D721Med (cell line): ENCODE measurements at places on chromosomes 11 and 22.

DNA sequence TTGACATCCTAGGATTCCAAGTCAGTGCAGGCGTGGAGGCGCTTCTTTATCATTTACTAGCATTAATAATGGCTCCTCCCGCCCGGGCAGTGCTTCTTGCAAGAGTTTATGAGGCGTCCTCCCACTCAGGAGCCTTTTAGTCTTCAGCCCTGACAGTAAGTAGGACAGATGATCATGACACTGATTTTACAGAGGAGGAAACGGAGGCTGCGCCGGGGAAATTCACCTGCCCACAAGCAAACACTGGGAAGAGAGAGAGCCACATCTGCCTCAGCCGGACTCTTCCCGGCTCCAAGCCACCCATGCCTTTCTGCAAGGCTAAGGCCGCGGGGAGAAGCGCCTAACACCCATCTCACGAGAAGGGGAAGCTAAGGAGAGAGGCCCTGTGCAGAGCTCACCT is 35.9 kb downstream of the KIAA0930 start:
- no peak for DNase-seq

GRCh38 chr11:26480041-26480440 is 92.0 kb downstream of the MUC15 start:
- no peak for DNase-seq

- no peak for DNase-seq
These were observed 346 bp downstream of the PPFIBP2 start for GRCh38 chr11:7514099-7514591.

GRCh38 chr22:29569011-29569678 is 11.8 kb downstream of the NIPSNAP1 start:
- DNase-seq = no peak

DNA sequence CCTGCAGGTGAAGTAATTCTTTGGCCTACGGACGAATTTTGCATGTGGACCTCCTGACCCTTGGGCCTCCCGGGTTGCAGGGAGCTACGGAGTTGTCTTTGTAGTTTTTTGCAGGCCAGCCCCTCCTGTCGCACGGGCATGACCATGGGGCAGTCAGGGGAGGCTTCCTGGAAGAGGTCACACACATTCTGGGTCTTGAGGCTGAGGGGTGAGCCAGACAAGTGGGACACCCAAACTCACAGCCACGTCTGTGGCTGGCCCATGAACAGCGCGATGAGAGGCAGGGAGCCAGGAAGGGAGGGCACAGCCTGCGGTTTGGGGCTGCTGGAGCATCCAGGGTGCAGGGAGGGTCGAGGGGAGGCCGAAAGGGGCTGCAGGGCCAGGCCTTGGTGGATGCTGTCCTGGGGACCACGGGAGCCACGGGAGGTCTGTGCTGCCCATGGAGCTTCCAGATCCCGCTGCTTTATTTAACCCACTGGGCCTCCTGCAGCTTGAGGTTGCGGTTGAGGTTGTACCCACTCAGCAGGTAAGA is 78.9 kb downstream of the FBLN1 start:
- DNase-seq = no peak
